ENCODE measurements at places on chromosomes 5 and 9.

GRCh38 chr5:171433982-171434676 is 14.7 kb downstream of the FGF18 start:
- no peak for DNase-seq

GRCh38 chr5:72658161-72658560 is 151.0 kb upstream of the ZNF366 start:
- no peak for DNase-seq

DNA sequence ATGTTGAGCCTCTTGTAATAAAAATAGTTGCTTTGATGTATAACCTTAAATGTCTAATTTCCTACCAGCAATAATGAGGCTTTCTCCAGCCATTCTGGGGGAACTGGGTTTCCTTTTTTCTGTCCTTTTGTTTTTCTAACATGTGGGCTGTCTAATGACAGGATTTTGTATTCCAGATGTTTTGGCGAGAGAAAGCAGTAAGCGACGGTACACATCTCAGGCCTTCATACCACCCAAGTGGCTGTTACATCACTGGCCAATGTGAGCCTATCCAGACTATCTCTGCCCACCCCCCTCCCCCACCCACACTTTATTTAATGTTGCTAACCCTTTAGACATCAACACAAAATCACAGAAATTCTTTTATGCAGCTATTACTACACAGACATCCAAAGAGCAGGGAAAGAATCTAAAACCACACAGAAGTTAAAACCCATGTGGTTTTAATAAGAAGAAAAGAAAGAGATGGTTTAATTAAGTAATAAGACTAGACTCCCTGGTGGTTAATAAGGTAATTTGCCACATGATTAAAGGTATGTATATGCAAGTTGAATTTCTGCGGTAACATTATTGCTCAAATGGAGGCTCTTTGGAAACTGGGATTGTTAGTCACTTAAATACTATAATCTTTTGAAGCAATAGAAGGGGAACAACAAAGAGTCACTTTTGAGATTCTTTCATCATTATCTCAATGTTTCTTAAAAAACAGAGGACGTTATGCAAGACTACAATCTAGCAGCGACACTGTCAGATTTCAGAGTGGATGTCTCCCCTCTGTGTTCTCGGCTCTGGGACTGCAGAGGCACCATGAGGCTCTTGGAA is 365.1 kb downstream of the ENC1 start:
- DNase-seq = peak; percentile 87

- DNase-seq = no peak
These were observed 91.1 kb downstream of the ZNF608 start for GRCh38 chr5:124655251-124655917.

- peak; percentile 4 for DNase-seq
These were observed 6.4 kb downstream of the GRIA1 start for GRCh38 chr5:153496835-153497234.

- DNase-seq = no peak
These were observed 2.0 kb upstream of the PCDH12 start for GRCh38 chr5:141960018-141960417.

DNA sequence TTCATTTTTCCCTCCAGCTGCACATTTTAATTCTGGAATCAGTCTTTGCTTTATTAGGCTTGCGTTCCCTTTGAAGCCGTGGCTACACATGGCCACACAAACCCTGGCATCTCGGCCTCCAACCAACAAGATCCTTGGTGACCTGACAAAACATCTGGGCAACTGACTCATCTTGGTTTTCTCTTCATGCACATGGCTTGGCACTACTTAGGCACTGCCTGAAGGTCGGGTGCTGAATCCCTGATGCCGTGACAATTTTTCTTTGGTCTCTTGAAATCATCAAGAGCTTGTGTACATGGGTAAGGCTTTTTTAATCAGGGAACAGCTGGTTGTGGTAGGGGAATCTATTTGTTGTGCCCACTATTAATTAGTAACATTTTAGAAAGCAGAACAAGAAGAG is 16.0 kb upstream of the PAPPA start:
- DNase-seq = no peak

DNA sequence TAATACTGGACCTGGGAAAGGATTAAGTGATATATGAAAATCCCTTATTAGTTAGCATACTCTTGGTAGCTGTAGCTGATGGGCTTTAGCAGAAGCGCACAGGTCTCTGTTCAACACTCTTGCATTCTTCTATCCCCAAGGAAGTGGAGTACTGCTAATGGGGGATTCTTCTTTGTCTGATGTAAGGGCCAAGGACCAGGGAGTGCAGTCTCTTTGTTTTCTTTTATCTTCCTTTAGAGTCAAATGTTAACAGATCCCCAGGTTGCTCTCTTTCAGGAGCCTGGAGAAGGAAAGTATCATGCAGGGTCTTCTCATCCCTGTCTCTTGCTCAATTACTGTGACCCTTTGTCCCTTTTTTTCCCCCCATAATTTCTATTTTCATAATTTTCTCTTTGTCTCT is 1146.9 kb upstream of the DMAC1 start:
- DNase-seq = no peak

DNA sequence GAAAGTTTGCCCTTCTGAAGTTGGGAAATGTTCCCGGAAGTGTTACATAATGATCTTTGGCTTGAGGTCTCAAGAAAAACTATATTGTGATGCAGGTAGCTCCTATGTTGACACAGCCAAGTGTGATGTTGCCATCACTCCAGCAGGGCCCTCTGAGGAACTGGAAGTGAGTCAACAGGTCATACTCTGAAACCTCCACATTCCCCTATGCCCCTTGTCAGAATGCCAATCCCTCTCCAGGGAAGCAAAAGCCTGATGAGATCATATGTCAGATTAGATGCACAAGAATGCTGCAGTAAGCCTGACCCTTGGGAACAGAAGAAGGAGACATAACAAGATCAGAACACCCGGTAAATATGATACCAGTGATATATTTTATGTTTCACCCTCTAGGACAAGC is 66.8 kb upstream of the ITGA2 start:
- DNase-seq = peak; percentile 58

- DNase-seq = no peak
These were observed 167.5 kb downstream of the SYK start for GRCh38 chr9:90969021-90969675.

GRCh38 chr9:105651806-105652205 is 10.5 kb upstream of the TAL2 start:
- DNase-seq = no peak

GRCh38 chr5:92887254-92887653 is 693.8 kb downstream of the NR2F1-AS1 start:
- DNase-seq = no peak

DNA sequence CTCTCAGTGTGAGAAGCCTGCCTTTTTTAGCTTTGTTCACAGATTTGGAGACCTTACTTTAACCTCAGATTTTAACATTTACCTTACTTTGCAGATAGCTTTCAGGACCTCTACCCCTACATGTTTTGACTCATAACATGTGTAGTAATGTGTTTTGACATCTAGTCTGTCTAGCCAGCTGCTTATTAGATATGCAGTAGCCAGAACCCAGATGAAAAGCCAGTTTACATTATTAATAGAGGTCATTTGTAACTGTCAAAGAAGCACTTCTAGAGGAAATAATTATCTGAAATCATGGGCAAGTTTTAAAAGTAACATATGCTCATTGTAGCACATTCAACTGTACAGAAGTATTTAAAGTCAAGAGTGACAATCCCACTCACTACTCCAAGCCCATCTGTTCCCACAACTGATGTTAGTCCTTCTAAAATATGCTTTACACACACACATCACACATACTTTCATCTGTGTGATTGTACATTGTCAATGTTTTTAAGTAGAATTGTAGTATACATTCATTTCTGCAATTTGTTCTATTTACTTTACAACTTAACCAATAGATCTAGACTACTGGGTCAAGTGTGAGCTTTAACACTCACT is 71.8 kb upstream of the NIPAL4 start:
- DNase-seq = no peak

All from suppressor macrophage (primary cell).